ENCODE measurements at places on chromosomes 1 and 21.

GRCh38 chr1:32885676-32886003 is 651 bp upstream of the HPCA start:
- DNase-seq = no peak

GRCh38 chr1:47812904-47813514 is 184.2 kb downstream of the TRABD2B start:
- DNase-seq = no peak

DNA sequence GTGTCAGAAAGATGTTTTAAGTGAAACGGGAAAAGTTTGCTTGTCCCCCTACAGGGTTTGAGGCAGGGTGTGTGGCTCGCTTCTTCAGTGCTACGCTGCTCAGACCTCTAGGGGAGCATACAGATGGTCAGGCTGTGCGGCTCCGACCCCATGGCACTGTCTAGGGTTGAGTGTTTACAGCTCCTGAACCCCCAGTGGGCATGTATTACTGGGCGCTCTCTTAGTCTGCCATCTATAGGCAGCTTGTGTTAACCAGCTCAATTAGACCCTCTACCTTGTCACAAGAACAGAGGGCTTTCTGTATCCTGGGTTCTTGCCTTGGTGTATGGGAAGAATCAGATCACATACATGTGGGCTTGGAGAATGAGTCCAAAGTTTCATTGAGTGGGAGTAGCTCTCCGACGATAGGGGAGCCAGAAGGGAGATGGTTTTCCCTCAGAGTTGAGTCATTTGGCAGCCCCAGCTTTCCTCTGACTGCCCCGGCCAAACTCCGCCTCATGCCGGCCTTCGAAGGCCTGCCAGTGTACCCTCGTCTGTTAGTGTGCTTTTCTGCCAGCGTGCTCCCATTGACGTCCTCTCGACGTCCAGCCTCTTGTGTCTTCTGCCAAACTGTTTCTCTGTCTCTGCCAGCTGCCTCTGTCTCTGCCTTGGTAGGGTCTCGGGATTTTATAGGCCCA is 38.6 kb upstream of the ADGRL4 start:
- no peak for DNase-seq

DNA sequence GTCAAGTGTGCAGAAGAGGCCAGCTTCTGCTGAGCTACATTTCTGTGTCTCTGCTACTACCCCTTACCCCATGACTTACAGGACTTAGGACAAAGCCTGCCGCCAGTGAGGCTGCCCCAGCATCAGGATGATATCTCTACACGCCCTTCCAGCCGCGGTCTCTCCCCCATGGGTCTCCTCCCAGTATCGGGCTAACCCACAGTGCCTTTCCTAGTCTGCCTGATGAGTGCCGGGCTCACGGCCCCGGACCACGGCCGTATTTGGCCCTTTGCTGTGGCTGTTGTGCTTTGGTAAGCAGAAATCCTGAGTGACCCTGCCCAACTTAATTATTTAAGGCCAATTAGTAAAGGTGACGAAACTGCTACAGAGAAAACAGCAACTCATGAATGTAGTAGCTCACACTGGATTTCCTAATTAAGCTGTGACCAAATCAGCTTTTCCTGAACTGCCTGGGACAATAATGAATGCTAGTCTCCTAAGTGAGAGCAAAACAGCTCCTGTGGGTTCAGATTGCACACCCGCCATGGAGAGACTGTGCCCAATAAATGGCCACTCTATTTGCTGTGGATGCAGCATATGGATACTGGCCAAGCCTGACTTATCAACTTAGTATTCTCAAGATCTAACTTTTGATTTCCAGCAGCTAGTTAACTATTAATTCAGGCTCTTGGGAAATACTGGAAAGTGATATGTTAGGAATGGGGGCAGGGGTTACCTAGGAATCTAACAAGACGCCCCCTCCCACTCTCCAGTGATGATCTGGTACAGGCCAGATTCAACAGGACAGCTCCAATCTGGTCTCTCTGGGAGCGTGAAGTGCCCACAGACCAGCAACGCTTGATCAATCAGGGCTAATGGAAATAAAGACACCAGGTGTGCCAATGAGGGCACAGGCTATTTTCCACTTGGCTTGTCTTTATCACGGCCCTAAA is 123.3 kb upstream of the IFFO2 start:
- no peak for DNase-seq

GRCh38 chr21:45529785-45530422 is 12.3 kb downstream of the SLC19A1 start:
- no peak for DNase-seq

Data from head of caudate nucleus (tissue), 42 donors.